Activated T-helper 2 cell treated with anti-CD3 and anti-CD28 coated beads, Interferon-gamma antibody, Interleukin-2, Interleukin-4, amounts not matched to agents 10 μg/mL and 5 μg/mL and 100 μg/mL, durations not matched to agents 14 hours and 24 hours and 36 hours (primary cell): ENCODE measurements at places on chromosomes 2 and 18.

DNA sequence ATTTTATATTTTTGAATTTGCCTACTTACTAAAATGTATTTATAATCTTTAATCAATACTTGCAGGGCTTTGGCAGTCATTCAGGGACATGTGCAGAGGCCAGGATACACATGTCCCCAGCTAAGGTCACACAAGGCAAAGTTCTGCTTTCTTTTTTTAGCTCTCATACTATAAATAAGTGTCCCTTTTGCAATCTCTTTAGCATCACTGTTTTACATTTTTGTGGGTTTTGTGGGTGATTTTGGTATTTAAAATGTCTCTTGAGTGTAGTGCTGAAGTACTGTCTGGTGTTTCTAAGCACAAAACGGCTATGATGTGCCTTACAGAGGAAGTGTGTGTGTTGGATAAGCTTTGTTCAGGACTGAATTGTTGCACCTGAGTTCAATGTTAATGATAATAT lies 309.0 kb upstream of the GULP1 start:
- no peak overlapping the region for H3K27ac ChIP-seq
- no peaks in the 10 kb centered on the region for H3K4me1 ChIP-seq
- H3K4me3 ChIP-seq = no peak overlapping the region

GRCh38 chr2:239051891-239052445 lies 204.1 kb downstream of the TWIST2 start:
- H3K27me3 ChIP-seq = no peaks in the 10 kb centered on the region
- H3K27ac ChIP-seq = no peak overlapping the region
- DNase-seq = no peak

- peaks cover 23% of the 10 kb centered on the region for H3K27me3 ChIP-seq
- DNase-seq = peak; percentile 11
- H3K4me1 ChIP-seq = no peaks in the 10 kb centered on the region
- no peaks in the 10 kb centered on the region for H3K36me3 ChIP-seq
- H3K27ac ChIP-seq = no peak overlapping the region
- H3K4me3 ChIP-seq = no peak overlapping the region
Observed at GRCh38 chr18:45384137-45384961, 230.9 kb upstream of the SLC14A2 start.

GRCh38 chr18:41461114-41461513 lies 493.9 kb upstream of the PIK3C3 start:
- no peak overlapping the region for H3K27ac ChIP-seq
- H3K4me1 ChIP-seq = no peaks in the 10 kb centered on the region
- no peaks in the 10 kb centered on the region for H3K36me3 ChIP-seq
- no peak for DNase-seq
- no peak overlapping the region for H3K4me3 ChIP-seq
- no peaks in the 10 kb centered on the region for H3K27me3 ChIP-seq

DNA sequence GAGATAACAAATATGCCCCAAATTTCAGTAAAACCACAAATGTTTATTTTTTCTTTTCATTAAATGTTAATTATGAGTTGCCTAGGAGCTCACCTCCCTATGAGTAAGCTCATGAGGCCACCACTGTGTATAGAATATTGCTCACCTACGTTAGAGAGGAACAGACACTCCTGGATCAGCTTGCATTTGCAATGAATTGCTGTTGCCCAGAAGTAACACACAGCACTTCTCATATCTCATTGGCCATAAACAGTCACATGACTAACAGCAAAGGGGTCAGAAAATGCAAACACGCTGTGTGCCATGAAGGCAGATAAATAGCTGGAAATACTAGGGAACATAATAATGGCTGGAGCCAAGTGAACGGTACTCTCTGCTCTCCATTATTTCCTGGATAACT lies 89.0 kb upstream of the GALNT5 start:
- DNase-seq = no peak
- no peaks in the 10 kb centered on the region for H3K4me1 ChIP-seq
- H3K4me3 ChIP-seq = no peak overlapping the region
- no peaks in the 10 kb centered on the region for H3K36me3 ChIP-seq
- peaks cover 7% of the 10 kb centered on the region for H3K27me3 ChIP-seq

DNA sequence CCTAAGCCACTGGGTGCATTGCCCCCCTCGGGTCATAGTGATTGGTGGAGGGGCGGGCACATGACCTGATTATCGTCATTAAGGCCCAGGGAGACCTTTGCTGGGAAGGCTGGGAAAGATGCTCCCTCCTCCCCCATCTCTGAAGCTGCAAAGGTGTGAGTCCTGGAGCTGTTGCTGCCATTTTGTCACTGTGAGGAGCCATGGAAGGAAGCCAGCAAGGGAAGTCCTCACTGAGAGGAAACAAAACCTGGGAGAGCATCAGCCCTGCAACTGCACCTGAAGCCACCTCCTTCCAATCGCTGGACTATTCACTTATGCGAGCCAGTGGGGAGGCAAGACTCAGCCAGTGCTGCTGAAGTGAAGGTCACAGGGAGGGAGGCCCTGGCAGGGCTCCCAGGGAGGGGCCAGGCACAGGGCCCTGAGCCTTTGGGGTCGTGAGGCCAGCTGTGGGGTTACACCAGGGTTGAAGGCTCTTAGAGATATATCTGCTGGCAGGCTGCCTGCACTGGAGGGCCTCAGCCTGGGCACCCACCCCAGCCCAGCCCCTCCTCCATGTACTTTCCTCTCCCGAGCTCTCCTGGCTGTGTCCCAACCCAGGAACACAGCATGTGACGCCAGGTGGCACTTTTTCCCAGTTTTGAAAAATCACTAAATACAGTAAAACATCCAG lies 10.7 kb upstream of the FAHD2A start:
- no peaks in the 10 kb centered on the region for H3K27me3 ChIP-seq
- H3K36me3 ChIP-seq = no peaks in the 10 kb centered on the region
- DNase-seq = no peak
- H3K4me1 ChIP-seq = peaks cover 2% of the 10 kb centered on the region
- no peak overlapping the region for H3K27ac ChIP-seq

DNA sequence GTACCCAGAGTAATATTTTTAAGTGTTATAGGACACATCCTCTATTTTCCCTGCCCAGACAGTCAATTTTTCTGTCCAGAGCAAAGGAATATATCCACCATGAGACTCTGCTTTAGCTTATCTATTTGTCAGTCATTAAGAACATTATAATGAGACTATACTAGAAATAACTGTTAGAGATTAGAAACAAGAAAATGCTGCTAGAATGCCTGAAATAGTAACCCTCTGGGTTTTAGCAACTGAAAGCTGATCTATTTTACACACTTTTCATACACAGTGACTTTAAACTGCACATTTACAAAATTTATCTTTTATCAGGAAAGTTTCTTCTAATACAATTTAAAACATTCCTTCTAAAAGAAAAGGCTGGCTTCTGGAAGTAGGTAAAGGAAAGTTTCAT lies 39.6 kb downstream of the MBD2 start:
- peaks cover 13% of the 10 kb centered on the region for H3K4me1 ChIP-seq
- H3K27ac ChIP-seq = no peak overlapping the region
- H3K27me3 ChIP-seq = no peaks in the 10 kb centered on the region
- H3K36me3 ChIP-seq = peaks cover 25% of the 10 kb centered on the region
- no peak for DNase-seq

GRCh38 chr2:189151906-189152305 lies 27.7 kb downstream of the COL5A2 start:
- H3K36me3 ChIP-seq = no peaks in the 10 kb centered on the region
- H3K4me3 ChIP-seq = no peak overlapping the region
- H3K4me1 ChIP-seq = no peaks in the 10 kb centered on the region
- H3K27me3 ChIP-seq = no peaks in the 10 kb centered on the region

- no peak overlapping the region for H3K27ac ChIP-seq
- no peaks in the 10 kb centered on the region for H3K36me3 ChIP-seq
- H3K27me3 ChIP-seq = no peaks in the 10 kb centered on the region
- DNase-seq = no peak
- H3K4me1 ChIP-seq = no peaks in the 10 kb centered on the region
Observed at GRCh38 chr2:65749545-65749944, 317.1 kb upstream of the SPRED2 start.

DNA sequence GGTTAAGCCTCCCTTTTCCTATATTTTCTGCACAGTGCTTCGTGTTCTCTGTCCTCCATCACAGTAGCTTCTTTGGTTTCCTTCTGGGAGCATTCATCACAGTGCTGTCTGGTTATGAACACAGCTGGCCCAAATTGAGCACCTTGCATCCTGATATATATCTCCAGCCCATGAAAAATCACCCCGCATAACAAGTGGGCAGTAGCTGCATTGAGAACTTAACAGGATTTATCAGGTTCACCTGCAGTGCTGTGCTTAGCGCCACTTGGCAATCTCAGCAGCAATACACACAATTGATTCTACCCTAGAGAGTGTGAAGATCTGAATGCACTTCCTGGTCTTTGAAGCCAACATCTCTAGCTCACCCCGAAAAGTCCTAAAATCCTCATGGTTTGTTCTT lies 408.0 kb downstream of the RNF144A start:
- no peaks in the 10 kb centered on the region for H3K4me1 ChIP-seq
- no peak overlapping the region for H3K4me3 ChIP-seq
- no peak for DNase-seq
- no peaks in the 10 kb centered on the region for H3K36me3 ChIP-seq

DNA sequence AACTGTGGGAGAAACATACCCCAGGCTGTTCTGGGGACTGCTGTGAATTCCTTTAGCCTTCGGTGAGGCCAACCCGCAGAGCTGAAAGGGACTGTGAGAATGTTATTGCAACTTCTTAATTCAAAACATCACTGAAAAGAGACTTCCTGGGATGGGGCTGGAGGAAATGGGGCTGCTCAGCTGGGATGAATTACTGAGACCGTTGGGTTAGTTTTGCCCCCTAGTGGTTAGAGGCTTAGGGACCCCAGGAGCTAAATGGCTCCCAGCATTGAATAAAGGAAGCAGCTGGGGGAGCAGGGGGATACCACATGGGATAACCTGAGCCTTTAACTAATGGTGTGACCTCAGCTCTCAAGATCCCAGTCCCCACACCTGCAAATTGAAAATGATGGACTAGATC lies 941.1 kb upstream of the FANCL start:
- DNase-seq = no peak
- no peaks in the 10 kb centered on the region for H3K27me3 ChIP-seq
- H3K36me3 ChIP-seq = no peaks in the 10 kb centered on the region
- no peak overlapping the region for H3K27ac ChIP-seq
- no peaks in the 10 kb centered on the region for H3K4me1 ChIP-seq

DNA sequence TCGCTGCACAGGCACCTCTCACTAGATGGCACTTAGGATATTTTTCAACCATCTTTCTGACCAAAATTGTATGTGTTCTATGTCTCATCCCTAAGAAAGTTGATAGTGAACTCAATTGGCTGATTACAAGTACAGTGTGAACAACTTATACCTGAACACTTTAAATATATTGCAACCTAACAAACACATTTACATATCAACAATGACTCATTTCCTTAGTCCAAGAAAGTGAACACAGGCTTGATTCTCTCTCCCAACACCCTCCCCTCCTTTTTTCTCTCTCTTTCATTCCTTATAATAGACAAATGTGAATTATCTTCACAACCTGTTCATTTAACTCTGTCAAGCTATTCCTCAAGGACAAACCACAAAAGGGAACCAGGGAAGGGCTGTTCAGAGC lies 192.0 kb downstream of the SLC8A1 start:
- H3K27ac ChIP-seq = no peak overlapping the region
- H3K4me3 ChIP-seq = no peak overlapping the region
- no peaks in the 10 kb centered on the region for H3K27me3 ChIP-seq
- no peak for DNase-seq

DNA sequence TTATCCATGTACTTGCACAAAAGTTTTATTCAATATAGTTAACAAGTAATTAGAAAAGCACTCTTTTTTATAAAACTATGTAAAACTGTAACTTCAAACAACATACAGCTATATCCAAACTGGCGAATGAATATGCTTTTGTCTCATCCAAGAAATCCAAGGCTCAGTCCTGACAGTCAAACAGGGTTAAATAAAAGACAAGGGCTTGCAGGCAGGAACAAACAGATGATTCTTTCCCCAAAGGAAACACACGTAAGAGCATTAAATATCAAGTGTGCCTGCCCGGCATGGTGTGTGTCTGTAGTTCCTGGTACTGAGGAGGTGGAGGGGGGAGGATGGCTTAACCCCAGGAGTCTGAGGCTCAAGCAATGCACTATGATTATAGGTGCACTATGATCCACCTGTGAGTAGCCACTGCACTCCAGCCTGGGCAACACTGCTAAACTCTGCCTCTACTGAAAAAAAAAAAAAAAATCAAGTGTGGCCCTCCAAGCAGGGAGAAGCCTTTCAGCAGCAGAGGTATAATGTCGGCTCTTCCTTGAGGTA lies 171.3 kb downstream of the DLGAP1 start:
- H3K27ac ChIP-seq = no peak overlapping the region
- no peaks in the 10 kb centered on the region for H3K27me3 ChIP-seq
- H3K4me1 ChIP-seq = no peaks in the 10 kb centered on the region
- H3K36me3 ChIP-seq = no peaks in the 10 kb centered on the region
- no peak for DNase-seq

GRCh38 chr2:146209842-146210275 lies 1635.0 kb upstream of the ACVR2A start:
- no peaks in the 10 kb centered on the region for H3K36me3 ChIP-seq
- no peaks in the 10 kb centered on the region for H3K4me1 ChIP-seq
- H3K4me3 ChIP-seq = no peak overlapping the region
- H3K27me3 ChIP-seq = no peaks in the 10 kb centered on the region

- peaks cover 27% of the 10 kb centered on the region for H3K36me3 ChIP-seq
- no peak overlapping the region for H3K4me3 ChIP-seq
- no peak for DNase-seq
- peaks cover 59% of the 10 kb centered on the region for H3K4me1 ChIP-seq
Observed at GRCh38 chr2:157786663-157787363, 89.3 kb downstream of the ACVR1 start.

- peaks cover 14% of the 10 kb centered on the region for H3K4me1 ChIP-seq
- DNase-seq = no peak
- H3K27me3 ChIP-seq = no peaks in the 10 kb centered on the region
- H3K4me3 ChIP-seq = no peak overlapping the region
- peaks cover 28% of the 10 kb centered on the region for H3K36me3 ChIP-seq
Observed at GRCh38 chr18:24111936-24112335, 26.9 kb upstream of the CABYR start.

DNA sequence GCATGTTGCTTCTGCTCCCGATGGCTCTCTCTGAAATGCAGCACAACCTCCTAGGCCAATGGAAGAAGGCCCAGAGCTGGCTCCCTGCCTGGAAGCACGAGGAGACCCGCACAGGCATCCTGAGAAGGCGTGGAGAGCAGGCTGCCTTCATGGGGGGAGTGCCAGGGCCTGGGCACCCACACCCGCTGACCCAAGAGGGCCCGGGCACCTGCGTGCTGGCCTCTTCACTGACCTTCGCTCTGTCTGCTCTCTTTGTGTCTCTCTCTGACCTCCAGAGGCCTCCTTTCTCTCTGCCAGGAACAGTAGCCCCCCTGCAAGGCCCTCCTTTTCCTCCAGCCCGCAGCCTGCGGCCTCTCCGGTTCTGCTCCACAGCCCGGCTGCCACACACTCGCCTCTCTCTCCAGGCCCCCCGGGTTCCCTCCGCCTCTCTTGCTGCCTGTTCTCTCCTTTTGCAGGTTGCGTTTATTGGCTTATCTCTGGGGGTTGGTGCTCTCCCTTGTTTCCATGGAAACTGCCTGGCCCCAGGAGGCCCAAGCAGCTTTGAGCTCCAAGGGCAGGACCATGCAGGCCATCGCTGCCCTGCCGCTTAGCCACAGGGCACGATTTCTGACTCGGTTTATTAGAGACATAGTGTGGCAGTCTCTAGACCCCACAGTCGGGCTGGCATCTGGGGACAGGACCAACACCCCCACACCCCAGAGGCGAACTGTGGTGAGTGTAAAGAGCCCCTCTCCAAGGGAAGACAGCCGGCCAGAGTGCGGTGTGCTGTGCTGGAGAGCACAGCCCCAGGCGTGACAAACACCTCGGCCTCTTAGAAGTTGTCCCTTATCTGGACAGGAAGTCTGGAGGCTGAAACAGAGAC lies 1.7 kb downstream of the MZT2B start:
- H3K36me3 ChIP-seq = peaks cover 21% of the 10 kb centered on the region
- peaks cover 9% of the 10 kb centered on the region for H3K4me1 ChIP-seq
- H3K27me3 ChIP-seq = no peaks in the 10 kb centered on the region
- H3K4me3 ChIP-seq = peak overlapping the region; percentile 82
- peak overlapping the region; percentile 77 for H3K27ac ChIP-seq
